Fibroblast of skin of left quadriceps (primary cell): ENCODE measurements at places on chromosomes 16 and 17.

DNA sequence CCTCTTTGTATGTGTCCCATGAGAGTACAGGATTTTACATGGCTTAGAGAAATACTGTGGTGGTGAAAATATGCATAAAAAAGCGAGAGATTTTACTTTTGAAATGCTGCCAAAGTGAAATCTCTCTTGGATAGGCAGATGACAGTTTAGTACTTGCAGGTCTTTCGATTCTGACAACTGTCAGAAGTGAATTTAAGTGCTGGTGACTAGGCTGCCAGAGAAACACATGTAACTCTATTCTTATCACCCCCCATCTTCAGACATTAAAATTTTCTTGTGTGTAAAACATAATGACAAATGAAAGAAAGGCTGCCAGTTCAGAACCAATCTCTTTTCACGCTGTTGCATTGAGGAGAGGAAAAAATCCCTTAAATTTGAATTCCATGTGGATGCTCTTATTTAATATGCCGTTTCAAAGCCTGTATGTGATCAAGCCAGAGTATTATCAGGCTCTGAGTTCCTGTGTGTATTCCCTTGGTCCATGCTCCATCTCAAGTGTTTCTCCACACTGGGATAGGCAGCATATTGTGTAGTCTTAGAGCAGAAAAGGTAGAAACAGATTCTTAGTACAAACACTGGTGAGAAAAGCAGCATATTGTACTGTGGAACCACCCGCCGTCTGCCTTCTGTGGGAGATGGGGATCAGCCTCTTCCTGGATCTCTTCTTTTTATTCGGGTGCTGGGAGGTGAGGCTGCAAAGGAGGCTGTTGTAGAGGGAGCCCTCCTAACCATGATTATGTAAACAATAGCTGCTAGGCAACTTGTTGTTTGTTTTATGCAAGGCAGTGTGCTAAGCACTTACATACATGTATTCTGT, 291.3 kb downstream of the WWOX start:
- no peak for DNase-seq

GRCh38 chr16:73308771-73309170, 260.8 kb upstream of the ZFHX3 start:
- no peak for DNase-seq

GRCh38 chr16:66291833-66292232, 74.7 kb upstream of the CDH5 start:
- no peak for DNase-seq

- no peak for DNase-seq
Measured at GRCh38 chr17:17125136-17126084, 80.7 kb downstream of the PLD6 start.

- DNase-seq, result no peak
Measured at GRCh38 chr16:31025339-31025738, 8.0 kb upstream of the STX4 start.

DNA sequence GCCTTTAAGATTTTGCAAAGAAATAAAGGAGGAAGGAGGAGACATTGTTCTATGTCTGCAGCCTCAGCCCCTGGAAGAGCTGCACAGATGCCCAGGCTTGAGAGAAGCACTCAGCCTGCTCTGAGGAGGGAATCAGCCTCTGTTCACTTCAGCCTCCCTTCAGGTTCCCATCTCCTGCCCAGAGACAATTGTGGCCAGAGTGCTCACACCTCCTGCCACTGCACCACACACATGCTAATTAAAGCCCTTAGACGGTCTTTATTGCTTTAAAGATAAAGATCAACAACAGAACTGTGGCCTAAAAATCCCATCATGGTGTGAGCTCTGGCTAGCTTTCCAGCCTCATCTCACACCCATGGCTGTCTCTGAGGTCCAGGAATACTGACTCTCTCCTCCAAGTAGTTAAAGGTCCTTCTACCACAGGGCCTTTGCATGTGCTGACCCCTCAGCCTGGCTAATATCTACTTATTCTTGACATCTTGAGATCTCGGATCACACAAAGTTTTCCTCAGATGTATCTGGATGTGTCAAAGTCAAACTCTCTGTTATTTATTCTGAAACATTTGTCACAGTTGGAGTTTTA, 33.8 kb downstream of the CHD9NB start:
- no peak for DNase-seq

DNA sequence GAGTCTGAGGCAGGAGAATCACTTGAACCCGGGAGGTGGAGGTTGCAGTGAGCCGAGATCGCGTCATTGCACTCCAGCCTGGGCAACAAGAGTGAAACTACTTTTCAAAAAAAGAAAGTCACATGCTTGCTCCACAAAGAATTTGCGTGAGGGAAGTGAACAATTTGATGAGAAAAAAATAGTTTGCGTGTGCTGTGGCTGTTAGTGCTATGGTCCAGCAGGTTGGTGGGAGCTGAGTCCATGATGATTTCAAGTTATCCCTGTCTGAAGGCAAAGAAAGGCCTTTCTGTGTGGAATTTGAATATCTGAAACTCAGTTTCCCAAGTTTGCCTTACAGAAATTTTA, 21.0 kb downstream of the PRCD start:
- DNase-seq, result no peak

- no peak for DNase-seq
Measured at GRCh38 chr16:57699481-57699880, 4.9 kb downstream of the DRC7 start.

- DNase-seq, result no peak
Measured at GRCh38 chr16:49453983-49454382, 80.4 kb downstream of the C16orf78 start.

GRCh38 chr17:43823350-43824084, 9.4 kb downstream of the MPP3 start:
- no peak for DNase-seq

DNA sequence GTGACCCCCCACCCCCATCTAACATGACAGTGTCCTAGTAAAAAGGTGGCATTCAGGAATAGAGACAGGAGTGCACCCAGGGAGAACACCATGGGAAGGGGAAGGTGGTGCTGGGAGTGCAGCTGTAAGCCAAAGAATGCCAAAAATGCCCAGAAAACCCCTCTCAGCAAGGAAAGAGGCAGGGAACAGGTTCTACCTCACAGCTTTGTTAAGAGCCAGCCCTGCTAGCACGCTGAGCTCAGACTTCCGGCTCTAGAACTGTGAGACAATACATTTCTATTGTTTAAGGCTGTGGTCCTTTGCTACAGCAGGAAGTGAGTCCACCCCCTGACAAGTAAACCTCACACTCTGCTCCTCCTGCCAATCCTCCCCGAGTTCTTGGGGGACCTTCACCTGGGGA, 302.4 kb upstream of the N4BP1 start:
- no peak for DNase-seq

DNA sequence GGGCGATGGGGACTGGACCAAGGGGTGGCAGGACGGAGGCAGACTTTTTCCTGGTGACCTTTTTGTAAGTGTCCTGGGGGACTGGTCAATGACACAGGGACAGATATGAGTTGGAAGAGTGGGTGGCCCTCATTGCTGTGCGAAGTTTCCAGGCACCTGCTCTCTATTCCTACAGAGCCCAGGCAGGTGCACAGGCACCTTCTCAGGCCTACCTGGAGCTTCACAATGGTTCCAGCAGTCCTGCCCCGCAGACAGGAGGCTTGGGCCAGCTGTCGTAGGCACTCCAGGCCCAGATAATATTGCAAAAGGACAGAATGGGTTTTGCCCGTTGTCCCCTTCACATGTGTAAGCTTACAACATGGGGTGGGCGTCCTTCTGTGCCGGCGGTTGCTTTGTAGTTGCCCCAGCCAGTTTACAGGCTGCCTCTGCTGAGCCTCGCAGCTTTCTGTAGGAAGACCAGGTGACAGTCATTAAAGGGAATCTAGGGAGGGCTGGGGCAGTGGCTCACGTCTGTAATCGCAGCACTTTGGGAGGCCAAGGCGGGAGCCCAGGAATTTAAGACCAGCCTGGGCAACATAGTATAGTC, 84.3 kb downstream of the ARHGAP23 start:
- DNase-seq, result no peak

GRCh38 chr17:8029121-8029520, 9.7 kb upstream of the ALOX15B start:
- DNase-seq, result no peak

- no peak for DNase-seq
Measured at GRCh38 chr17:1011760-1012735, 15.1 kb downstream of the TIMM22 start.

DNA sequence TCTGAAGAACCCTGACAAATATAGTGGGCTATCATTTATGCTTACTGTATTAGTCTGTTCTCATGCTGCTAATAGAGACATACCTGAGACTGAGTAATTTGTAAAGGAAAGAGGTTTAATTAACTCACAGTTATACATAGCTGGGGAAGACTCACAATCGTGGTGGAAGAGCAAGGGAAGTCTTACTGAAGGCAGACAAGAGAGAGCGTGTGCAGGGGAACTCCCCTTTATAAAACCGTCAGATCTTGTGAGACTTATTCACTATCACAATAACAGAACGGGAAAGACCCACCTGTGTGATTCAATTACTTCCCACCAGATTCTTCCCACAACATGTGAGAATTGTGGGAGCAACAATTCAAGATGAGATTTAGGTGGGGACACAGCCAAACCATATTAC, 526.8 kb upstream of the GOT2 start:
- no peak for DNase-seq

GRCh38 chr16:21101631-21102420, 48.8 kb downstream of the DNAH3 start:
- no peak for DNase-seq

- DNase-seq, result no peak
Measured at GRCh38 chr16:27515874-27516353, 33.8 kb downstream of the GTF3C1 start.

- DNase-seq, result no peak
Measured at GRCh38 chr16:53103811-53104210, 49.0 kb downstream of the CHD9 start.

- no peak for DNase-seq
Measured at GRCh38 chr16:3058139-3059030, 7.1 kb upstream of the IL32 start.

DNA sequence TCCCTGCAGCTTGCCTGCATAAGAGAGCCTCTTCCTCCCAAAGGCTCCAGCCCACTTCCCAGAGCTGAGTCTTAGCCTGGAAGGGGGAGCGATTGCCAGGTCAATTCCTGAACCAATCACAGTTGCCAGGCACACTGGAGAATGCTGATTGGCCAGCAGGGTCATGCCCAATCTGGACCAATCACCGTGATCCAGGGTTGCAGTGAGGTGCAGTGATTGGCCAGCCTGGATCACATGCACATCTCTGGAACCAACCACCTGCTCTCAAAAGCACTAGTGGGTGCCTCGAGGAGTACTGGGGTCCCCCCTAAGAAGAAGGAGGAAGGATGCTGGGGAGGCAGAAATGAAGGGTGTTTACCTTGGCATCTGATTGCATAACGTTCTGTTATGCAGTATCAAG, 18.4 kb downstream of the NAGPA start:
- DNase-seq, result no peak

DNA sequence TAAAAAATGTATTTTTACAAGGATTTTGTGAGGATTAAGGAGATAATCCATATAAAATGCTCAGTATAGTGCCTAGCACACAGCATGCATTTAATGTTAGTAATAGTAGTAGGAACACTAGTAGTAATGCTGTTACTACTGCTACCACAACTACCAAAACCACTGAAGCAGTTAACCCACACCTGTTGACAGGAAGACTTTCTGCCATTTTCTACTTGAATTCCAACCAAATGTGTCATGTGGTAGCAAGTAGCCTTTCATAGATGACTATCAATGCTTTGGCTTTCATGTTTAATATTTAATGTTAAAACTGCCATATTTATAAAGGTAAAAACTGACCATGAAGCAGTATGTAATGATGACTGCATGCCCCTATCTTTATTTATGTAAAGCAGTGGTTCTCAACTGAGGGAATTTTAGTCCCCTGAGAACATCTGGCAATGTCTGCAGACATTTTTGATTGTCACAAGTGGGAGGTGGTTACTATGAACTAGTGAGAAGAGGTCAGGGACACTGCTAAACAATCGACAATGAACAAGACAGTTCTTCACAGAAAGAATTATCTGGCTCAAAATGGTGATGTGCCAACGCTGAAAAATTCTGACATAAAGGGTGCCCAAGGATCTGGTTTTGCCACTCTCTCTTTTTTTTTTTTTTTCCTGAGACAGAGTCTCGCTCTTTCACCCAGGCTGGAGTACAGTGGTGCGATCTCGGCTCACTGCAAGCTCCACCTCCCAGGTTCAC, 89.4 kb downstream of the ITFG1 start:
- DNase-seq, result no peak

GRCh38 chr17:63274146-63274545, 172.0 kb downstream of the CYB561 start:
- DNase-seq, result no peak

DNA sequence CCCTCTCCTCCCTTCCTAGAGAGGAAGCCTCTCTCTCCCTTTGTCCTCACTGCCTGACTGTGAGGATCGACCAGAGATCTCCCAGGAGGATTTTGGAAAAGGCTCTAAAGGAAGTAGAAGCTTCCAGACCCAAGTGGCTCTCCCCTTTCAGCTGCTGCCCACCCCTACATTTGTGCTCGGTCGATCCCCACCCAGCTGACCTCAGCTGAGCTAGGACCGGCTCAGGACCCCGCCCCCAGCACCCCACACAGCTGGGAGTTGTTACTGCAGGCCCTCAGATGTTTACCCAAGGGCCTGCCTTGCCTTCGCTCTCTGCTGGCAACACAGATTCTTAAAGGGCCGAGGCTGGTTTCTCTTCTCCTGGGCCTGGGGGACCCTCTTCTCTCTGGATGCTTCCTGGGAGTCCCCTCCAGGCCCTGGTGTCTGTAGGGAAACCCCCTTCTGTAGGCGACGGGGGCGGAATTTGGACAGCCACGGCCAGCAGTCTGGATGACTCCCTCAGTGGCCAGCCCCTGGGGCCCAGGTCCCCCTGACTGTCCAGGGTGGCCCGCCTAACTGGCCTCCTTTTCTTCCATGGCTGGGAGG, 26.9 kb upstream of the TIMP2 start:
- no peak for DNase-seq

GRCh38 chr17:63974594-63975192, 2.0 kb upstream of the SCN4A start:
- no peak for DNase-seq

GRCh38 chr17:28096756-28097155, 54.3 kb downstream of the NLK start:
- DNase-seq, result no peak
